Cortex of kidney (tissue), 1 donor: ENCODE measurements at places on chromosomes 2 and 18.

DNA sequence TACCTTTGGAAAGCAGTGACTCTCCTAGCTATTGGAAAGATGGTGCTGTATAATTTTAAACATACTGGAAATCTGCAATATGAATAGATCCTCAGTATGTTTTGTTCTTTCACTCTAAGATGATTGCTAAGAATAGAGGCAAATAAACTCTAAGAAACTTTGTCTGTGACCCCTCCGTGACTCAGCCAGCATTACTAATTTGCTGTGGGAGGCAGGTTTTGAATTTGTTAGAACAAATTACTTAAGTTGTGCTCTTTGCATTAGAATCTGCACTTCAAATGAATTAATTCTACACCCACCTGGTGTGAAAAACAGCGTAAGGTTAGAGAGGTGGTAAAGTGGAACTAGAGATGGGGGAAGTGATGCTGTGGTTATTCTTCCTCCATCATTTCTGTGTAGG lies 142.2 kb downstream of the RAPGEF4 start:
- DNase-seq: no peak

DNA sequence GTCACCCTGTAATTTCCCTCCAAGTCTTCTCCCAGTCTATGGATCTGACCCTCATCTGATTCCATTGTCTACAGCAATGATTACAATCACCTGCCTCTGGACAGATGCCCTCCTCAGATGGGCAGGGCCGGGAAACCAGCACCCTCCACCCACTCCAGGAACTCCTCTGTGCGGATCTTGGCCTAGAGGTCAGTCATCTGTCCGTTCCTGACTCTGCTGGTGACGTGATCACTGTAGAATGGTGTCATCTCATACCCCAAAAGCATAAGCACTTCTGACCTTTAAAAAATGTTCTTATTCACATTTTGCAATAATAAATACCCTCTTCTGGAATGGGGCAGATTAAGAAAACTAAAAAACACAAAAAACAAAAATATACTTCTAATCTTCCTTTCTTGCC lies 29.5 kb upstream of the BZW1 start:
- no peak for DNase-seq

DNA sequence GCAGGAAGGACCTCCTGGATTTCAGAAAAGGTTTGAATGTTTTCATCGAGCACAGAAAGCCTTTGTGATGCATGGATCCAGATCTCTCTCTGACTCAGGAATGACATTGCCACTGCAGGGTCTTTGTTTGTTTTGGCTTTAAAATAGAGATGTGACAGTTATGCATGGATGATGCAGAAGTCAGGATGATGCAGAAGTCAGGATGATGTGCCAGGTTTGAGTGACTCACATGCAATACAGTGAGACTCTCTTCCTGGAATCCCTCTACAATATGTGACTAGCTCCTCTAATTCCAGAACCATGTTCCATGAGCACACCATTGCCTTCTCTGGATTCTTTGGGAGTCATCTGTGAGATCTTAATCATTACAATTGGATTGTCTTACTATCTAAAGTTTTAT lies 177.9 kb upstream of the RAB6C start:
- DNase-seq: no peak

- no peak for DNase-seq
Observed at GRCh38 chr18:79077181-79077580, 8.0 kb downstream of the ATP9B start.

DNA sequence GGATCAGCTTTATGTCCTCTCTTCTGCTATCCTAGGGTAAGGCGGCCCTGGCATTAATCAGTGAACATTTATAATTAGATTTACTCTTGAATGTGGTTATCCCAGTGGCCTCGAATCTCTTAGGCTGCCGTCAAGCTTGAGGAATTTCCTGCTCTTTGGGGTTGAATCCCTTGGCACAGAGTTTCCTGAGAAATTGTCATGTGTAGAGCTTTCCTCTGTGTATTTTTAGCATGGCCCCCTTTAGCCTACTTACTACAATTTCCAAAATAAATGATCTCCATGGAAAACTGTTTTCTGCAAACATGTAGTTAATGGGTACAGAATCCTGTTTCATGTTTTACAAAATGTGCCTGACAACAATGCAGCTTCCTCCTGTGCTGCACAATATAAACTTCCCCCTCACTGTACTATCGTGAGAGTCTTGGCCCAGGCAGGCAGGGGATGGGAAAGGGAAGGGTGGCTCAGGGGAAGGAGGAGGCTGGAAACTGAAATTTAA lies 18.1 kb downstream of the NCAPH start:
- DNase-seq: no peak

DNA sequence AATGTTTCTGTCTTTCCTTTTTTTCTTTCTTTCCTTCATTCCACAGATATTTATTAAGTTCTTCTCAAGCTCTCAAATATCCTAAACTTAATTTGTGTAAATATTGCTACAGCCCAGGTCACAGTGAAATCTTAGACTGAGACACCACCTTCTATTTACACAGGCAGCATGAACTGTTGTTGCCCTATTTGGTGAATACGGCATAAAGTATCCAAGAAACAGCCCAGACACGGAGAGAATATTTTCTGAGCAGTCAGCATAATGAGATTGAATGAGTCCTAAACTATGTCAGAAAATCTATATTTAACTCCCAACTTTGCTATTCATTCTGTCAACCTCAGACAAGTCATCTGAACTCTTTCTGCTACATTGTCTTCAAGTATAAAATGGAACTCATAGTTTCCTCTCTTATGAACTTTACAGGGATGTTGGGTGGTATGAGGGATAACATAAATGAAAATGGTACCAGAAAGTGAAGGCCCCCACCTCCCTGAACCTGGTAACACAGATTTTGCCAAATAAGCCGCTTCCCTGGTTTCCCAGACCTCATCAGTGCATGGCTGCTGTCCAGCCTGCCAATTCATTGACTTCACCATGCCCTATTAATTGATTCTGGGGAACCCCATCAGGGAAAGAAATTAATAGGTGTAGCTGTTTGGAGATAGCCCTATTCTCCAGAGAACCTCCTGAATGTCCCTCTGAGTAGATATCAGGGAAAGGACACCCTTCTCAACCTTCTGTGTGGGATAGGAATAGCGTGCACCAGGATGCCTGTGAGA lies 235.9 kb downstream of the SETBP1 start:
- DNase-seq: no peak

DNA sequence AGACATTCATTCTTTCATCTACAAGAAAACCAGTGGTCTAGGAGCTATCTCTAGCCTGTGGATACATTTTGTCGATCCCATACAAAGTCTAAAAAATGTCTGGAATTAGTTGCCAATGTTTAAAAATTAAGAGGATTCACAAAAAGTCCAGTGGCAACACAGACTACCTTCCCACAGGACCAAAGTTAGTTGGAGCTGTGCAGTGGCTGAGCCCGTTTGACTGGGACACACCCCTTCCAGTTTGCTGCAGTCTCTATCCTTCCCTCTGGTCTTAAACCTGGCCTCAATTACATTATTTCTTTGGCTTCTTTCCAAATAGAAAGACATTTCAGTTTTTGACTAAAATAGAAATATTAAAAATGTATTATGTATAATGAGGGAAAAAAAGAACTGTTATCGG lies 18.6 kb downstream of the SLC16A14 start:
- no peak for DNase-seq

DNA sequence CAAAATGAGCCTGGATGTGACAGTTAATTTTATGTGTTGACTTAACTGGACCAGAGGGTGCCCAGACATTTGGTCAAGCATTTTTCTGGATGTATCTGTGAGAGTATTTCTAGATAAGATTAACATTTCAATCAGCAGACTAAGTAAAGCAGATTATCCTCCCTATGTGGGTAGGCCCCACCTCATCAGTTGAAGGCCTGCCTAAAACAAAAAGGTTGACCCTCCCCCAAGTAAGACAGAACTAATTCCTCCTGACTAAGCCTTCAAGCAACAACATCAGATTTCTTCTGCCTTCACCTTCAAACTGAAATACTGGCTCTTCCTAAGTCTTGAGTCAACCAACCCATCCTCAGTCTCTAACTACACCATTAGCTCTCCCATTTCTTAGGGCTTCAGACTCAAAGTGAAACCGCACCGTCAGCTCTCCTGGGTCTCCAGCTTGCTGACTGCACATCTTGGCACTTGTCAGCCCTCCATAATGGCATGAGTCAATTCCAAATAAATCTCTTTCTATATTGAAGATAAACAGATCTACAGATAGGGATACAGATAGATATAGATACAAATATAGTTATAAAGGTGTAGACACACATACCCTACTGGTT lies 47.9 kb downstream of the MEMO1 start:
- no peak for DNase-seq

DNA sequence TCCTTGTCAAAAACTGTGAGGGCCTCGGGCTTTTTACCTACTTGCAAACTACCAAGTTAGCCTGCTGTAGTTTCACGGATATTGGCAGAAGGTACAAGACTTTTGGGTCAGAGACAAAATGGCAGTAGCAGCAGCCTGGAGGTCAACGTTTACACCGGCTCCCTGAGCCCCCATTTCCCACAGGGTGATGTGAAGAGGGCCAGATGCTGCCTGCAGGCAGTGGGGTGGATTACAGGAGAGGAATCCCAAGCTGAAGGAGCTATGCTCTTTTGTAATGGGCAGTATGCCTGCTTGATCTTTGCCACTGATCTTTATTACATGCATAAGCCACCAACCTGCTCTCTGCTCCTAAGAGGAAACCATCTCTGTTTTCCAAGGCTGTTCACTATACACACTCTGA lies 29.5 kb upstream of the SP5 start:
- DNase-seq: no peak

GRCh38 chr2:10310309-10310888 lies 7.7 kb downstream of the HPCAL1 start:
- no peak for DNase-seq

DNA sequence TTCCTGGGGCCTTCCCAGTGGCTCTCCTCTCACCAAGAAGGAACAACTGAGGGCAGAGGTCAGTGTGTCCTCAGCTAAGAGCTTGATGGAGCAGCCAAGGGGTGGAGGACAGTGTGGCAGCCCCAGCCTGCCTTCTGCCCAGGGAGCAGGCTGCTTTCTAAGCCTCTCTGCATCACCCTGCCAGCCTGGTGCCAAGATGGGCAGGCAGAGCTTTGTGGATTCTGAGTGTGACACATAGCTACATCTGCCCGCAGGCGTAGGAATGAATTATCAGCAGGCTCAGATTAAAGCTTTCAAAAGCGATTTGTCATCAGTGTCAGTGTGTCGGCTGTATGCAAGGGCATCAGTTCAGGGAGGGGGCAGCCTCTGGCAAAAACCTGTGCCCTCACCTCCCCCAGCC lies 8.7 kb downstream of the MAL start:
- DNase-seq: no peak

GRCh38 chr18:45518311-45519155 lies 96.7 kb upstream of the SLC14A2 start:
- no peak for DNase-seq

- DNase-seq: no peak
Observed at GRCh38 chr2:134773335-134773734, 54.5 kb upstream of the TMEM163 start.

DNA sequence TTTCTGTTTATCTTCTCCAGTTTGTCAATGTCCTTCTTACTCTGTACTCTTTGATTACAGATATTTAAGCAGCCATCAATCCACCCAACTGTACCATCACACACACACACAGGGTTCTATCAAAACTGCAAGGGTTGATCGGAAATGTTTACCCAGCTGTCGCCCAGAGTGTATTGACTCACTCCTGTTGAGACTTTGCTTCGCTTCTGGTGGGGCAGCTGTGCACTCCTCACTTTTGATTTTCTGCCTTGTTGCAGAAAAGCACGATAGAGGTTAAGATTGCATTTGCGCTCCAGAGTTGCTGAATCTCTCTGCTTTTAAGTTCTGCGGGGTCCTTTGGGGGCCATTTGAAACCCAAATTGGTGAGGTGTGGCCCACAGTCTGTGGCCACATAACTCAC lies 216.2 kb downstream of the SETBP1 start:
- no peak for DNase-seq

DNA sequence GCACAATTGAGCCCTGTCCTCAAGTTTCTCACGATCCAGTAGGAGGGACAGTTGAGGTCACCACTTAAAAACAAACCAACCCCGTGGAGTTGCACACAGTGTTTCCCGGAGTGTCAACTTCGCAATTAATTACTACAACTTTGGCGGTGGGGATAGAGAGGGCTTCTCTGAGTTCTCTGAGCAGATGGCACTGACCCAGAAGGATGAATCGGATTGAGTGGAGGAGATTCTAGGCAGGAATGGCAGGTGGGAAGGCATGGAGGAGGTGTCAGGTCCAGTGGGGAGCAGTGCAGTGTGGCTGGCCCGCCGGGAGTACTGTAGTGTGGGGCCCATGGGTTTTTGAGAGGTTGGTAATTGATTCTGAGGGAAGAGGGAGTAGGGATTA lies 12.0 kb downstream of the SIX3 start:
- DNase-seq: no peak

- DNase-seq: no peak
Observed at GRCh38 chr2:224016963-224017362, 22.1 kb downstream of the SERPINE2 start.

GRCh38 chr18:12334366-12334808 lies 26.3 kb downstream of the TUBB6 start:
- no peak for DNase-seq

- no peak for DNase-seq
Observed at GRCh38 chr18:62396381-62396780, 71.3 kb downstream of the TNFRSF11A start.

DNA sequence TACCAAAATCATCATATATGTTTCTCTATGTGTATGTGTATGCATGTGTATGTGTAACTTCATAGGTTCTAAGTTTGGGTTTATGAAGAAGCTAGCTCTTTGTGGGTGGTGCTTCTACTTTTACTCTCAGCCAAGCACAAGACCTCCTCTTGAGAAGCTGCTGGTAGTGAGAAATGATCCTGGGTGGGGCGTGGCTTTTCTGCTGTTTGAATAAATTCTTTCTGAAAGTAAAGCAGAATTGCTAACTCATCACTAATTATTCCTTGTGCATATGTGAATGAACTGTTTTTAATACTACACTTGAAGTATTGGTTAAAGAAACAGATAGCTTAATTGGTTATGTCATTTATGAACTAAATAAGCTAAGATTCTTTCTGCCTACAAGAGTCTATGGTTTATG lies 7.6 kb upstream of the GAREM1 start:
- DNase-seq: no peak
